Stimulated activated CD8-positive, alpha-beta memory T cell treated with anti-CD3 and anti-CD28 coated beads, Interleukin-4, amount 100 ng/mL, for 1 hour (primary cell): ENCODE measurements at places on chromosomes 3 and 15.

DNA sequence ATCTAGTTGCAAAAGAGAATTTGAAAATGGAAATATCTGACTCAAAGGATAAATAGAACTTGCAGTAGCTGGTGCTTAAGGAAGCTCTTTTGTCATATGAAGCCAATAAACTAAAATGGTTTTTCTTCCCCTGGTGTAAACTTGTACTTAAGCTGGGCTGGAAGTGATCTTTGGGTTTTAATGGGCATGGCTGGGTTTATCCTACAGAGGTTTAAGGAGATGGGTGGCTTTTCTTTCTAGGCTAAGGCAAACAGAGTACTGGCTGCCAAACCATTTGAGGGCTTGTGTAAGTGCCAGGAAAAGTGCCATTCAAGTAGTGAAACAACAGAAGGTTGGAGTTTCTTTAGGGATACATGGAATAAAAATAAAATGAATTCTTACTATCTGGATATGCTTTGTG, 12.1 kb upstream of the UTS2B start:
- DNase-seq = no peak

DNA sequence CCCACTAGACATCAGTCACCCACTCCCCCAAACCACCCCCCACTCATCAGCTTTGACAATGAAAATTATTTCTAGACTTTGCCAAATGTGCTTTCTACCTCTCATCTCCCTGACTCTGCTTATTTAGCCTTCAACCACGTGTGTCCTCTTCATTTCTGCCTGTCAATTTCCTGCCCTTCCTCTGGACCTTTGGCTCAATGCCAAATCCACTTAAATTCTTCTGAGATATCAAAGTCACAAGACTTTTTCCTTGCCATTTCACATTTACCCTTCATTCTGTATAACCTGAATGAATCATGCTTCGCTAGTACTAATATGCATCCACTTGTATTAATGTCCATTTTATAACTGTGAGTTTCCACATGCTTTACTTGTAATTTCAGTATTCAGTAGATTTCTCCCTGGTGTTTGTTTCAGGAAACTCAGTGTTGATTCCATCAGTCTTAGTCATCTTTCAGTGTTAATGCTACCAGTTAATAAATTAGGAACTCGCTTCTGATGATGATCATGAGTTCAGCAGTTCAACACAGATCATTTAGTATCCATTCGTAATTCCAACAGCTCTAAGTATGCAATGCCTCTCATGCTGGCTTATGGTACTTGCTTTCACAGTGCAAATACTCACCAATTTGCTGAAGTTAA, 128.2 kb upstream of the OSTN start:
- DNase-seq = no peak

DNA sequence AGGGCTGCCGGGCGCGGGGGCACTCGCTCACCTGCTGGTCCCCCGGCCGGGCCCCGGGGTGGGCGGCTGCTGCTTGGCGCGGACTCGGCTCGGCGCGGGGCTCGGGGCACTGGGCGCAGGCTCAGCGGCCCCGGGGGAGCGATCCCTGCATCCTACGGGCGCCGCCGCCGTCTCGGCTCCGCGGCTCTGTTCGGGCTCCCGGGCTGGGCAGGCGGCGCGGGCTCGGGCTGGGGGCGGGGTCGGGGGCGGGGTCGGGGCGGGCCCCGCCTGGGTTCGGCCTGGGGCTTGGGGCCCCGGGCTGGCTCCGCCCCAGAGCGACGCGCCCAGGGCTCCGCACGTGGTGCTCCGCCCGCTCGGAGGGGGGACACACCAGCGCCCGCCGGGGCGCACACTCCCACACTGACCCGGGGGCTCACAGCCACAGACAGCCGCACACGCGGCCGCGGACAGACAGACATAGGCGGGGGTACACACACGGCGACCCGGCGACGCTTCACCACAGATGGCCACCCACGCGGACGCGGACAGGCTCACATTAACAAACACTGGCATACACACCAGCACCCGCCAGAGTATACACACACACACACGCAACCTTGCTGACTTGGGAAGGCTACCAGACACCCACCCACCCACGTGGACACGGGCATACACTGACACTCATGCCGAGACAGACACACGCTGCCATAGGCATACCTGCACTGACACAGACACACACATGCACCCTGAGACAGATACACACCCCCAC, at the start of gene SCN5A:
Gene SCN5A, minus strand, starts transcription at position 188 of the 748 bp plus-strand sequence. CDS start 16,380 bp downstream, outside the sequence.
- no peak for DNase-seq

- no peak for DNase-seq
Observed at GRCh38 chr3:129052675-129053074, 7.9 kb upstream of the GP9 start.

GRCh38 chr15:73716417-73716816, 32.2 kb downstream of the CD276 start:
- no peak for DNase-seq

- DNase-seq = no peak
Observed at GRCh38 chr3:131803113-131803512, 231.7 kb downstream of the CPNE4 start.

- no peak for DNase-seq
Observed at GRCh38 chr3:66639809-66640356, 139.1 kb upstream of the LRIG1 start.

DNA sequence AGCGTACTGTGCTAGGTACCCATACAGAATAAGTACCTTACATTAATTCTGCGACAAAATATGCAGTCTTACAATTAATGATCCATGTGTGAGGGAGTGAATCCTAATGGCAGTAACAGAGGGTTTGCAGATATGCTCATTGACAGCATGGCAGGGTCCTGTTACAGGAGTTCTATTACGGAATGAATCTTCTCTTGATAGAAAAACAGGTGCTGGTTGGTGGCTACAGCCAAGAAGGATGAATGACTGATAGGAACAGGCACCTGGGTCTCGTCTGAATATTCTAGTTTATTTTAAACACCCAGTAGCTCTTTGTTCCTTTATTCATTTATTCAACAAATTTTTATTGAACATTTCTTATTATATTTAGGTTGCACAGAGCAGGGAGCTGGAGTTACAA, 22.8 kb downstream of the PGBD4 start:
- no peak for DNase-seq

DNA sequence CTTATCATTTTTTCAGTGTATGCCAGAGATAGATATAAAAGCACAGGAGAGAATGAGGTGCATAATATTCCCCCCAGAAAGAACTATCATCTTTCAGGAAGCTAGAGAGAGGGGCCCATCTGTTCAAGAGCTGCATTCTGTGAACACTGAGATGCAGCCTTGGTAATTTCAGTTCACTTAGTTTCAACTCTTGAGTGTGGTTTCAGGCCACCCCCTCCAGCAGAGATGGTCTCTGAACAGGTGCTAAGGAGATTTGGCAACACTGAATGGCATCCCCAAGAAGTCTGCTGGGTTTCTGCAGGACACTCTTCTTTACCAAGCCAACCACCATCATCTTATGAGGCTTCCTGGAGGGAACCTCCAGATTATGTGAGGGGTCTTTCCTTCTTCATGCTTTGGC, 30.4 kb upstream of the LIMD1 start:
- DNase-seq = no peak

- DNase-seq = no peak
Observed at GRCh38 chr3:102374863-102375634, 59.8 kb upstream of the ZPLD1 start.

DNA sequence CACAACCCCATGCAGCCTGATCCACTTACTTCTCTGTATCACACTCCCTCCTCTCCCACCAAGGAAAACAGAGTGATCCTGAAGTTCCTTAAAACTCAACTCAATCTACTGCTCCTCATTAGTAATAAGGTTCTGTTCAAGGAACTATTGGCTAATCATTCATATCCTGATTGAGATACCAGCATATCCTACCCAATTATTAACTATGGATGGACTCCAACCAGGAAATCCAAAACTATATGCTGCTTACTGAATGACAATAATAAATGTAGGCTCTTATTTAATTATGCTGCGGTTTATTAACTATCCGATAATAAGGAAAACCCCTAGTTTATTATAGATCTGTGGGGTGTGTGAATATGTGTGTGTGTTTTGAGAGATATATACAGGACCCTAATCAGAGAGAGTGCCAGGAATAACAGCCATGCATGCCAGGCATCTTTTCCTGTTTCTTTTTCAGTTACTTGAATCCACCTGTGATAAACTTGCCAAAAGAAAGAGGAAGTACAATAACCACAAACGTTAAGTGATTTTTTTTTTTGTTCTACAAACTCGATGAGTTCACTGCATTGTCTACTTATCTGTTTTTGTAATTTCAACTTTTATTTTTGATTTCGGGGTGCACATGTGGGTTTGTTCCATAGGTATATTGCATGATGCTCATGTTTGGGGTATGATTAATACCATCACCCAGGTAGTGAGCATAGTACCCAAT, 1031.7 kb upstream of the CFAP20DC start:
- no peak for DNase-seq

GRCh38 chr15:35874260-35874905, 328.4 kb upstream of the DPH6 start:
- DNase-seq = no peak

DNA sequence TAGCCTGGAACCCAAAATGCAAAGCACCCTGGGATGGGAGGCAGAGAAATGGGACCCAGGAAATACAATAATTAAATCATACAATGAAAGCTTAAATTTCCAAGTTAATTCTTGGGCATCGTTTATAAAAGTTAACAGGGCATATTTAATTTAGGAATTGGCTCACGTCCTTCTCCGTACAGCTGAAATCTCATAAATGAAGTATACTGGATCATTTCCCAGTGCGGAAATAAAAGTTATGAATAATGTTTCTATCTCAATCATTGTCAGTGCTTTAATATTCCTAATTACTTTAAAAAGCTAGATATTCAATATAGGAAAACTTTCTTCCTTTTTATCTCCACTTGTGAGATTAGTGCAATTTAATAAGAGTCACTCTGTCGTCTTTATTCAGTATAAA, 164.0 kb downstream of the MEGF11 start:
- no peak for DNase-seq

- no peak for DNase-seq
Observed at GRCh38 chr15:68635141-68635540, 56.3 kb downstream of the CORO2B start.

DNA sequence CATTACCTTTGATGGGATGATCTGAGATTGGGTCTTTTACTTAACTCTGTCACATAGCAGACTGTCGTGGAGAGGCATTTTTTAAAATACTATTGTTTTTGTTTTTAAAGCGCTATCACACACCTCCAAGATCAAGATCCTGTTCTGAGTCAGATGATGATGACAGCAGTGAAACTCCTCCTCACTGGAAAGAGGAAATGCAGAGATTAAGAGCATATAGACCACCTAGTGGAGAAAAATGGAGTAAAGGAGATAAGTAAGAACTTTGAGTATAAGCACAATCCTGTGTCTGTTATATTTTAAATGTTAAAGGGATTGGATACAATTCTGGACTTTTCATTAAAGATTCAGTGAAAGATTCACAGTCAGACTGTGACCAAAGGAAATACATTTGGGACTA, 18.4 kb upstream of the ZBTB47 start:
- no peak for DNase-seq

DNA sequence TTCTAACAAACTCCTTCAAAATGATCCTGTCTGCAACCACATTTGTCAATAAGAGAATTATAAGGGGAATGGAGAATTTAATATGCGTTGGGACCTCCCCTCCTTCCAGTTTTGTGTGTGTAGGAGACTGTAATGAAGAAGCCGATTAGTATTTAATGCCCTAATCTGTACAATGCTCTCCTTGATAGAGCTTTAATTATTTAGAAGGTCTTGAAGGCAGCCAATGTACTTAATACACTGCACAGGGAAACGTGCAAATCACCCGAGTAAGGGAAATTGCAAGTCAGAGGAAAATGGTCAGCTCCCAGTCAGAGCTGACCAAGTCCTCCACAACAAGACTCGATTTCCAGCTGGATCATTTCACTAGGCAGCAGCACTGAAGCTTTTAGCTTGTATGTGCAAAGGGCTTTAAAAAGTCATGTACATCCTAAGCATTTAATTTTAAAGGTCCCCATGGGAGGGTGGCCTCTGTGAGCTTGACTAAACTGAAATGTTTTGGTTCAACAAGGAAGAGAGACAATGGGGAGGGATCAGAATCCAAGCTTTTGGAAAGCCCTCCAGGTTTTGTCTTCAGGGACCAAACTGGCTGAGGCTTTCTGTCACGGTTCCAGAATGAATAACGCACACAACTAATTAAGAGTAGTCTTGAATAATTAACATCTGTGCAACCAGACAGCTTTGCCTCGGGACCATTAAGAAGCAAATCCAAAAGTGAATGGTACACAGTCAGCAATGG, 159.8 kb upstream of the MITF start:
- DNase-seq = no peak

GRCh38 chr15:57751177-57751800, 44.8 kb downstream of the POLR2M start:
- no peak for DNase-seq

DNA sequence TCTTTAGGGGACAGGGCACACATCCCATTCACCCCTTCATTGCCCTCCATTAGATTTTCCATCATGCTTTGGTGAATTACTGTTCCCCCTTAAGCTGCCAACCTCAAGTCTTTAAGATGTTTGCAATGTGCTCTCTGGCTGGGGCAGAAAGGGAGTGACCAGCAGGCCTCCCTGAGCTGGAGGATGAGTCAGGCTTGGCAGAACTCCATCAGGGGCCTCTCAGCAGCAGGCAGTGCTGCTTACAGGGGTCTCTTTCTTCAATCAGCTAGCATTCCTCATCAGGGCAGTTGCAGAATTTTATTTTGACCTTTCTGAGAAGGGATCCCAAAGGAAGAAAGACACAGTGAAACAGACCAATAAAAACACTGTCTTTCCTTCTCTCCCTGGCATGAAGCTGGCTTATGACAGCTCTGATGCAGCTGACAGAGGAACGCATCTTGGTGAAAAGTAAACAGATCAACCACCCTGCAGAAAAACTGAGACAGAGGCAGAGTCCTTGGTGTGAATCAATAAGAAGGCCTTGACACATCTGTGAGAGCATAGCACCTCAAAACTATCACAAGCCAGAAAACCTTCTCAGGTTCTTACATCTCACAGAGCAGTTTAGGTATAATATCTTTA, 88.7 kb upstream of the MRPL3 start:
- DNase-seq = no peak

- DNase-seq = no peak
Observed at GRCh38 chr3:52498137-52499054, 3.3 kb downstream of the STAB1 start.

GRCh38 chr3:9396301-9396631, 1.1 kb upstream of the SETD5 start:
- no peak for DNase-seq

- DNase-seq = no peak
Observed at GRCh38 chr15:32659340-32660155, 18.0 kb downstream of the SCG5 start.

DNA sequence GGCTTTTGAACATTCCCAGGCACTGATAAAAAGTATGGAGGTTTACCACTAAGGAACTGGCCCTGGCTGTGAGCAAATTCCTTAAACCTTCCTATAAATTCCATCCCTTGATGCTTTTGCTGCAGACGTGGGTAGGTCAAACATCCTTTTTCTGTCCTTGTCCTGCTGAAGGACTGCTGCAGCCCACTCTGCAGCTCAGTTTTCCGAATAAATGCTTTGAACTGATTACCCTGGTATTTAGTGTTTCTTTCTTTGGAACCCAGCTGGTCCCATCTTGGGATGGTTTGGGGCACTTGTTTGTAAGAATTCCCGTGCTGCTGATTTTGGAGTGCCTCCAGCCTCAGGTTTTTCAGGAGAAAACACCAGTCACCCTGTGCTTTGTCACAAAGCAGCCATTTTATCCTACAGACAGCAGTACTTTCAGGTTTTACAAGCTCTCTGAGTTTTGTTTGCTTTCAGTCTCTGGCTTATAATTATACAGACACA, 815.9 kb downstream of the VGLL3 start:
- no peak for DNase-seq
